Germinal center (tissue), 1 donor: ENCODE measurements at places on chromosomes 4 and X.

DNA sequence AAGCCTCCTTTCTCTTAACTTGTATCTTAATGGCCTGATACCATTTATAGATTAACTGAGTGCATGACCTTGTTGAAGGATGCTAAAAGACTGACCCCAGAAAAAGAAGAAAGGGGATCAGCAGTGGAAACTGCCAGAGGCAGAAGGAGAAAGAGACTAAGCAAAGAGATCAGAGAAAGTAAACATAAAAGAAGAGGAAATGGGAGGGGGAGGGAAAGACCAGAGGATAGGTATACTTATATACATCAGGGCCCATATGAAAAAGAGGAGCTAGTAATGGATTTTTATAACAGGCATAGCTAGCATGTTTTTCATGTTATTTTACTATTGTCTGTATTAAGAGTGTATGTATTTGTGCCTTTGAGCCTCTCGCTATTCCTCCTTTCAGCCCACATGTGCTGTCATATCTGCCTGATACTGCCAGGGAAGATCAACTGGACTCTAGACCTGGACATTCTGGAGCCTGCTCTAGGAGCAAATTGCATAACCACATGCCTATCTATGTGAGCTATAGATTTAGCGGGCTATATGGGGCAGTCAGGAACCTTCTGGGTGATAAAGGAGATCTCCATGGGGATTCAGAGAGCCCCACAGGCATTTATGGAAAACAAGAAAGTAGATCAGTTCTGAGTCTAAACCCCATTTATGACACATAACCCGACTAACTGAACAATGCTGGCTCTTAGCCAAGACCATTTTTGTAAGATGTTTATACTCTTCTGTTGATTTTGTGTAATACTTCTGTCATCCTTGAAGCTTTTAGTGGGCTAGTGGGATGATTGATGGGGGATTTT, 13.4 kb upstream of the SNX12 start:
- DNase-seq = no peak

DNA sequence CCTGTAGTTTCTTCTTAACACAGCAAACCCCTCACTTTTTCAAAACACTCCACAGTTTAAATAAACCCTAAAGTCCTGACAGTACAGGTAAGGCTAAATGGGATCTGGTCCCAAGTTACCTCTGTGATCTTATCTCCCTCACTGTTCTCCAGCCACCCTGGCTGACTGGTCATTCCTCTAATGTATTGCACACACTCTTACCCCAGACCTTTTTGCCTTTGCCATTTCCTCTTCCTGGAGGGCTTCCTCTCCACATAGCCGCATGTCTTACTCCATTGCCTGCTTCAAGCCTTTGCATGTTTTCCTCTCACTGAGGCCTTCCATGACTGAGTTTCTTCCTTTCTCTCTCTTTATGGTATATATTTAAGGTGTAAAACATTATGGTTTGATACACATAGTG, 19.5 kb upstream of the ANXA3 start:
- no peak for DNase-seq

DNA sequence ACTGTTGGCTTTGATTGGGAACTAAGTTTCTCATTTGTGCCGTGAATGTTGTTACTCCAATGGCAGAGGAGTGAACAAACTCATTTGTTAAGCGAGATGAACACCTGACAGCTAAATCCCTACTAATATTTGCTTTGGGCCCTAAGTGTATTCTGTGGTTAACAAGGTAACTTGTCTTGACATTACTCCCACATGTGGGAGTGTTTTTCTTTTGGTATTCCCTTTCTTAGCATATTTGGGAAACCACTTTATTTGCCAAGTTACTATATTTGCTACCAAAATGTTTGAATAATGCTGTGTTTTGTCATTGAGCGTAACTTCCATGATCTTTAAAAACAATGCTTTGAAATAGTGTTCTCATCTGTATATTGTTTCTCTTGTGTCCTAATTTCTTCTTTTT, 82.5 kb downstream of the ARHGAP10 start:
- DNase-seq = no peak

DNA sequence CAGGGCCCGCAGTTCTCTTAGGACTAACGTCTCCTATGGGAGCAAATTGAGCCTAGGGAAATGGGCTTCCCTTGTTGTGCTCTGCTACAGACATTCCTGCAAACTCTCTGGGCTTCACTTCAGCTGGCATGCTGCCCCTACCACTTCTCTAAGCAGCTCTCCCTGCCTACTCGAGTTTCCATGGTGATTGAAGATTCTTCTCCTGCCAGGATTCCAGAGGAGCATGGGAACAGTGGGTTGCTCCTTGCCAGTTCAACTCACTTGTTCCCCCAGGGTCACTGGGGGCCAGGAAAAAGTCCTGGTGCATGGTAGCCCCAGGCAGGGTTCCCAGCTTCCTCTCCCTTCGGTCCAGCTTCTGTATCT, 21.1 kb upstream of the WDR17 start:
- no peak for DNase-seq

DNA sequence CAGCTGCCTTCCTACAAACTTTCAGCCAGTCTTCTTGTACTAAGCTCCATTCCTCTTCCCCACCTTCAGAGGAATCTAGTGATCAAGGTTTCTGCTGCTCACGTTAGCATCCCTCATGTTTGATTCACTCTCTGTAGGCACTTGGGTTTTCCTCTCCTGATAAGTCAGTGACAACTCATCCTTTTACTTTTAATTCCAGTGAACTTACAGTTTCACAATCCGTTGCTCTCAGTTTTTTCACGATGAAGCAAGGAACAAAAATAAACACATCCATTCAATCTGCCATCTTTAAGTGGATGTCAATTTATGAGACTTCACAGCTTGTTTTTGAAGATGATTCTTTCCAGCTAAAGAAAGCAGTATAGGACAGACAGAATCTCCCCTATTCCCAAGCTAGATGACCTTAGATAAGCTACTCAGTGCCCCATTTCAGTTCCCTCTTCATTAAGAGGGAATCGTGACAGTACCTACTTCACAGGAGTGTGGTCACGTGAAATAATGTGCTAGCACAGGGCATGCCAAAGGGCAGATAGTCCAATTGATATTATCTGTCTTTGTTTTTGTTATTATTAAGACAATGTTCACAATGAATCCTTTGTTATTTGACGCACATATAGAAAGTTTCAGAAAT, 234.3 kb downstream of the PALLD start:
- DNase-seq = no peak

DNA sequence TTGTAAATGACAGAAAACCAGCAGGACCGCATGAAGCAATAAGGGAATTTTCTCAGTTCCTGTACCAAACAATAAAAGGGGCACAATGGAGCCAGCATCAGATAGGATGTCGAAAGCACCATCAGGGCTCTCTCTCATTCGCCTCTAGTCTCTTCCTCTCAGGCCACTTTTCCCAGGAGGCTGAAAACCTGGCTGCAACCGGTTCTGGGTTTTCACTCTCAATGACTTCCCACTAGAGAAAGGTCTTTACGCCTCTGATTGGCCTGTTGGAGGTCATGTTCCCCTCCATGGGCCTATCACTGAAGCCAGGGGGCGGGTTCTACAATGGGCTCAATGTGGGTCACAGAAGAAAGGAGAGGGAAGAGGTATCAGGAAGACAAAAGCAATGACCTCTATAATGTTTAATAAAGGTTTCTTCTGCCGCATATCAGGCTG, 29.3 kb downstream of the ZNF827 start:
- DNase-seq = peak; percentile 63

DNA sequence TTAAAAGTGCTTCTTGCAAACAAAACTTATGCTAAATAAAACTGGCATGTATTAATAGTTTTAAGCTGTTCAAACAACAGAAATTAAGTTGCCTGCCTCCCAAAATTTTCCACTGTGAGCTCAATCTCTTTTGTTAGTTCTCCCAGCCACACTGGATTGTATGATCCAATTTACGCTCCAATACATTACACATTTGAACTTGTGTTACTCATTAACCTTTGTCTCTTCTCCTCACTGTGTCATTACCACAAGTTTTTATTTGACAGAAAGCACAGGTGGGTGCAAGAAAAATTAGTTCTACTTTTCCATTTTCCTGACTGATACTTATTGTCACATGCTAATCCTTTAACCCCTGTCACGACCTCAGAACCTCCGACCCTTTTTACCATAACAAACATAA, 55.5 kb downstream of the SHISA3 start:
- no peak for DNase-seq

- DNase-seq = no peak
These were observed 45.0 kb downstream of the PIR start for GRCh38 chrX:15448010-15448639.

DNA sequence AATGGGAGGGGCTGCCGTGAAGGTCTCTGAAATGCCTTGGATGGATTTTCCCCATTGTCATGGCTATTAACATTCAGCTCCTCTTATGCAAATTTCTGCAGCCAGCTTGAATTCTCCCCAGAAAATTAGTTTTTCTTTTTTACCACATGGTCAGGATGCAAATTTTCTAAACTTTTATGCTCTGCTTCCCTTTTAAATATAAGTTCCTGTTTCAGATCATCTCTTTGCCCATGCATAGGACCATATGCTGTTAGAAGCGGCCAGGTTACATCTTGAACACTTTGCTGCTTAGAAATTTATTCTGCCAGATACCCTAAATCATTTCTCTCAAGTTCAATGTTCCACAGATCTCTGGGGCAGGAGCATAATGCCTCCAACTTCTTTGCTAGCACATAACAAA, 13.8 kb upstream of the CLDN34 start:
- DNase-seq = no peak

DNA sequence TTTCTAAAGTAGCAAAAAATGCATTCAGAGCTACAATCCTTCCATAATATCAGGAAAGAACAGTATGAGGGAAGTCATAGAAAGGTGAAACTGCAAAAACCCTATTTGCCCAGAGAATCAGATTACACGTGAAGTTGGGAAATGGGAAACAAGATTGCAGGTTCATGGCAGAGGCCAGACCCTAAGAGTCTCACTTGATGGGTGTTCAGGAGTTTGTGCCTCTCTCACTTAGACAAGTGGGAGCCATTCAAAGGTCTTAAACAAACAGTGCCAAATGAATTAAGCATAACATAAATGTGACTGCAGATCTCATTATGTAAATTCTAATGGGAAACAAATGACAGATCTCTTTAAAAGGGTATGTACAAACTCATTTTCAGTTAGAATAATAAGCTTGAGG, 91.6 kb downstream of the ARAP2 start:
- DNase-seq = no peak

- no peak for DNase-seq
These were observed 7.9 kb downstream of the FRMD7 start for GRCh38 chrX:132119821-132120515.

- no peak for DNase-seq
These were observed 111.1 kb downstream of the SLC4A4 start for GRCh38 chr4:71449878-71450277.

DNA sequence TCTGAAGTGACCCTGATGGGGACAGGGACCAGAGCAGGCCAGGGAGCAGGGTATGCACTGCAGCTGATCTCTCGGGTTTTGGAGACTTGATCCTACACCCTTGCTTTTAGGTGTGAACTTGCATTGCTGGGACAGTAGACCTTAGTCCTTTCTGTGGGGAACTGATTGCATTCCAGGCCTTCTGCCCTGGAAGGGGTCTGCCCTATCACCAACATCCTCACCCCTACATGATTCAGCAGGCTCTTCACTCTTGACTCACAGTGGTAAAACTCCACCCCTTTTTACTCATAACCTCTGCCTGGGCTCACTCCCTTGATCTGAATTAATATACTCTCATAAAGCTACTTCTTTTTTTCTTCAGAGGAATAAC, 6.6 kb upstream of the DDX60L start:
- DNase-seq = no peak

- no peak for DNase-seq
These were observed 83.2 kb upstream of the SCML1 start for GRCh38 chrX:17654116-17654515.

DNA sequence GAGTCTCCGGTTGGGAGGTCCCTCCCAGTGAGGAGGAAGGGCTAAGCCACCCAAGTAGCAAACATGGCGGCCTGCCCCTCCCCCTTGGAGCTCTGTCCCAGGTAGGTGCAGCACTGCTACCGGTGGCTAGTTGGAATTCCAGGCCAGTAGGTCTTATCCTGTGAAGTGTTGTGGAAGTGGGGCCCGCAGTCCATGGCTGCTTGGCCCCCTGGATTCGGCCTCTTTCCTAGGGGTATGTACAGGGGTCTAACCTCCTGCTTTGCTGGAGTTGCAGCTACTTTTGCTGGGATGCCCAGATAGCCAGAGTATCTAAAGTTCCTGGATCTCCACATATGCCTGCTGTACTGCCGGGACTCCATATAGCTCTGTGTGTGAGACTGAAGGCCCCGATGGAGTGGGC, 9.9 kb upstream of the TMSB15C start:
- no peak for DNase-seq

DNA sequence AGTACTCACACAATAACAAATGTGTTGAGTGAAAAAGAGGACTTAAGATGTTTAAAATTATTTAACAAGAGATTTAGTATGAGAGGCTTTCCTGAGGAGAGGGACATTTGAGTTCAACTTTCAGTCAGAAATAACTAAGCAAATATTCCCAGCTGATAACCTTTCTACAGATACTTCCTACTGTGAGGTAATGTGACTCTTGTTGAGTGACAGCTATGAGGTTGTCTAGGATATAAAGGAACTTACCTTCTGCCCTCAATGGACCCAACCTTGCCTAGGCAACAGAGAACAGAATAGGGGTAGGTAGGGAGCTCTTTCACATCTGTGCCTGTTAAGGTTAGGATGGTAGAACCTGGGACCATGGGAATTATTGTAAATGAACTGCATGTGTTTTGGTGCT, 54.7 kb downstream of the GLUD2 start:
- no peak for DNase-seq

GRCh38 chr4:78018271-78019049, 38.7 kb upstream of the FRAS1 start:
- DNase-seq = no peak

GRCh38 chr4:89799071-89799470, 37.9 kb downstream of the SNCA start:
- no peak for DNase-seq

GRCh38 chr4:94889523-94889922, 131.8 kb downstream of the BMPR1B start:
- no peak for DNase-seq

DNA sequence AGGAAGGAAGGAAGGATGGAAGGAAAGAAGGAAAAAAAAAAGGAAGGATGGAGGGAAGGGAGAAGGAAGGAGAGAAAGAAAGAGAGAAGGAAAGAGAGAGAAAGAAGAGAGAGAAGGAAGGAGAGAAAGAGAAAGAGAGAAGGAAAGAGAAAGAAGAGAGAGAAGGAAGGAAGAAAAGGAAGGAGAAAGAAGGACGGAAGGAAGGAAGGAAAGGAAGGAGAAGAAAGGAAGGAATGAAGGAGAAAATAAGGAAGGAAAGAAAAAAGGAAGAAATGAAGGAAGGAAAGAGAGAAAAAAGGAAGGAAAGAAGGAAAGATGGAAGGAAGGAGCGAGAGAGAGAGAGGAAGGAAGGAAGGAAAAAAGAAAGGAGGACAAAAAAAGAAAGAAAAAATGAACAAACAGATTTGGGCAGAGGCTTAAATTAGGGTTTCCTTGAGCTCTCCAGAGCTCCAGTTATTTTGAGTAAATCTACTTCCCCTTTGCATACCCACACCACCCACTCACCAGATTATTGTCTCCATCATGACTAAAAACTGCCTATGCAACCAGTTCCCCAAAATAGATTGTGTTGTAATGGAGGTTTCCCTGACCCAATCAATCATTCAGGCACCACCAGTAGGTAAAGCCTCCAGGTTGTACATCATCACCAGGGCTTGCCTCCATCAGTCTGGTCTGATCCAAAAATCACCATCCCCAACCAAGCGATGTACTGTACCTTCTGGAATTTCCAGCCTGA, 1722.9 kb upstream of the PCDH10 start:
- DNase-seq = no peak

GRCh38 chrX:134603806-134604700, 54.2 kb downstream of the PLAC1 start:
- DNase-seq = no peak

- no peak for DNase-seq
These were observed 194.0 kb upstream of the MAB21L2 start for GRCh38 chr4:150387981-150388380.
